ENCODE measurements at places on chromosomes 4 and X. TPM values are rescaled to one million over a fixed set of nuclear protein-coding genes. Genes with fewer than 3 reads are reported as not detected.

DTHD1 gene
- total RNA-seq = 7.9 TPM

HSD17B13 gene
- total RNA-seq = 1.9 TPM

ACSL4 gene
- 64.0 TPM for total RNA-seq

NEUROG2 gene
- total RNA-seq = 2.2 TPM

HPSE gene
- 2.9 TPM for total RNA-seq

- DNase-seq = no peak
These were observed 35.5 kb downstream of the NCAPG start for GRCh38 chr4:17846266-17846665.

DNA sequence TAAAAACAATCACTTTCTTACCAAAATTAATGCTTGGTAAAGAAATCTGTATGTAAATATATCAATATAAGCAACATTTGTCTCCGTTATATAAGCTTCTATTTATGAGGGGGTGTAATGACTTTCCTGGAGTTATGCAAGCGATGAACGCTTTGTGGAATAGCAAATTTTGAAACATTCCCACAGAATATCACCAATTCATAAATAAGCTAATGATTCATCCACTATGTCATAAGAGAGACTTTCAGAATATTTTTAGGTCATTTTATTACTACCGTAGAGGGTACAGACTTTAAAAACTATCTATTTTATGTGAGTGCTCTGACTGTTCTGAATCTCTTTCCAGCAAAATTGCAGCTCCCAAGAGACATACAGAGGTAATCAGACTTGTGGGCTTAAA, 179.5 kb upstream of the FTHL17 start:
- no peak for DNase-seq

- DNase-seq = no peak
These were observed 7.6 kb downstream of the UGT8 start for GRCh38 chr4:114606245-114606644.

DNA sequence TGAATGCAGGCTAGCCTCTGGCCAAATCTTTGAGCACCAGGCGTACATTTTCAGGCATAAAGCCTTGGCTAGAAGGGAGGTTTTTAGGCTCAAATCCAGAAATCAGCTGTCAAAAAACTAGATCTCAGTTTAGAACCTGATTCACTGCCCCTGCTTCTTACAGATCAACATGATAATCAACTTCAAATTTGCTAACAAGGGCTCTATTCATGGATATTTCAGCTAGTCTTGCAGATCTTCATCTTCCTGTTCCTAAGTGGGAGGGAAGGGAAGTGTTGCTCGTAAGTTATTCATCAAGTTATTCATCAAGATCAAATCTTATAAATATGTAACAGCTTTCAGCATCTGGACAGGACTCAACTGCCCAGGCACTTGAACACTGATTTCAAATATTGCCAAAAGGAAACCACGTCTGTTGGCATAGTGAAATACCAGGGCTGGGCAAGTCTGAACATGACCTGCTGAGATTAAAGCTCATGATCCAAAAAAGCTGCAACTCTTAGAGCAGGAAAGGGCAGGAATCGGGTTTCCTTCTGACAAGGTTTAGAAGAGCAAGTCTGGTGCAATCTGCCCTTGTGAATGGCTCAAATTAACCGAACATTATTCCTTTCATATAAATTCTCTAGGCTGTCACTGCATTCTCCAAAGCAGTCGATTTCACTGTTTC, 200.3 kb downstream of the PDGFC start:
- peak; percentile 87 for DNase-seq

GRCh38 chr4:78756137-78756536, 20.0 kb upstream of the BMP2K start:
- DNase-seq = no peak

DNA sequence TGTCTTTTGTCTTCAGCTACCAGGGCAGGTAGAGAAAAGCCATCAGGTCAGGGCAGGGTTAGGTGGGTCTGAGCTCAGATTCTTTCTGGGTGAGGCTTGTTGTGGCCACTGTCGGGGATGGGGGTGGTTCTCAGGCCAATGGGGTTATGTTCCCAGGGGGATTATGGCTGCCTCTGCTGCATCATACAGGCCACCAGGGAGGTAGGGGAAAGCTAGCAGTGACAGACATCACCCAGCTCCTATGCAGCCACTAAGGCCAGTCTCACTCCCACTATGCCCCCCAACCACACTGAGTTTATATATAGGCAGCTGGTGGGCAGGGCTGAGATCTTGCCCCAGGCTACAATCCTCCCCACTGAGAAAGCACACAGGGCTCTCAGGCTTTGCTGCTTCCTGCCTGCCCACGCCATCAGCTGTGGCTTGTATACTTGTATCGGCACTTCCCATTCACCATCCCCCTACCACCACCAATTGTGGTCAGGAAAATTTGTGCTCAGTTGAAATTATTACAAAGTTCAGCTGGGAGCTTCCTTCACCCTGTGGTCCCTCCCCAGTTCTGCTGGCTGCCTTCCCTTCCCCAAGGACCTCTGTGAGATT, 72.6 kb upstream of the PTPN13 start:
- no peak for DNase-seq

GRCh38 chr4:150679018-150679764, 97.2 kb downstream of the MAB21L2 start:
- peak; percentile 24 for DNase-seq

DNA sequence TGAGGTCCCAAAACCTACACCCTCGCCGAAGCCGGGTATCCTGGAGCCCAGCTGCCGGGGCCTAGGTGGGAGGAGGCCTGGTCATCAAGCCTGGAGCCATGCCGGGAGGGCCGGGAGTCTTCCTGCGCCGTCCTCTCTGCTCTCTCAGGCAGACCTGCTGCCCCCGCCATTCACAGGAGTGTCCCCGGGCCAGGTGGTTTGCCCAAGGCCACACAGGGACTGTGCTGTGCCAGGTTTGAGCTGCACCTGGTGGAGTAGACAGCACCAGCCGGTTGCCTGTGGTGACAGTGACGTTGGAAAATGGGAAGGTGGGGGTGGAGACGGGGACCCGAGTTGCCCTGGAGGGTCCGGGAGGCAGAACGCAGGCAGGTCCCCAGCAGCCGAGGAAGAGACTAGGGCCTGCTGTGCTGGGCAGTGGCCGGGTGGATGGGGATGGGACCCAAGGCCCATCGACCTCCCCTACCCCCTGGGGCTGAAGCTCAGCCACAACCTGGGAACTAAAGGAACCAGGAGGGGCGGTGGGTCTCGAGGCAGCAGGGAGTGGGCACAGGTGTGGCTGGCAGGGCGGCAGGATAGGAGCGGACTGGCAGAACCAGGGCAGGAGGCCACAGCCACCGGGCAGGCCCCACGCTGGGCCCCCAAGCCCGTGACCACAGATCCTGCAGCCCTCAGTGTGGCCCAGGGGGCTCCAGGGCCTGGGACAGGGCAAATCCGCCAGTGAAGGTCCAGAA, 9.5 kb downstream of the DOK7 start:
- no peak for DNase-seq

DNA sequence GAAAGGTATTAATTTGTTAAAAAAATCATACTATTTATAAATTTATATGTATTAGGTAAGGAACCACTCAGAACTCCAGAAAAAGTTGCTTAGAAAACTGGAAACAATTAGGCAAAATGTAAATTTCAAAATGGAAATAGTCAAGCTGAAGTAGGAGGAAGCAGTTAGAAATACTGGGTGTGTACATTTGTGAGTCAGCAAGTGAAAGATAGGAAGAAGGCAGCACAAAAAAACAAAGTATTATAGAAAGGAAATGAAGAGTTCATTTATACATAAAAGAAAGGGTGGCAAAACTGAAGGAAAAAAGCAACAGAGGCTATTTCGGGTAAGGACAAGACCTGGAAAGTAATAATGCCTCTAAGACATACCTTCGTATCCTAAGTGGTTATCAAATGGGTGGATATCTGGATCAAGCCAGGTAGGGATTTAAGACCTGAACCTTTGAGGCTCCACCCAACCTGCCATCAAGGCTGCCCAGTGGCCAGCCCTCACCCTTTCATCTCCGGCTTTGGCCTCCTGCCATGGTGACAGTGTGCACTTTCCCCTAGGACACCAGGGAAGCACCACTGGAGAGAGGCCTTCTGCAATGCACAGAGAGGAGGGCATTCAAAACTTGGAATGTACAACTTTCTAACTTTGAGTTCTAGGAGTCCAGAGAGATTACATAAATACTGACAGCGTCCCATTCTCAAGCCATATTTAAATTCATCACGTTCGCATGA, at the start of gene LRRC66:
Gene LRRC66 (minus strand): TSS at position 428 of the 722 bp plus-strand sequence. CDS start 2,750 bp downstream, outside the sequence.
- DNase-seq = no peak

DNA sequence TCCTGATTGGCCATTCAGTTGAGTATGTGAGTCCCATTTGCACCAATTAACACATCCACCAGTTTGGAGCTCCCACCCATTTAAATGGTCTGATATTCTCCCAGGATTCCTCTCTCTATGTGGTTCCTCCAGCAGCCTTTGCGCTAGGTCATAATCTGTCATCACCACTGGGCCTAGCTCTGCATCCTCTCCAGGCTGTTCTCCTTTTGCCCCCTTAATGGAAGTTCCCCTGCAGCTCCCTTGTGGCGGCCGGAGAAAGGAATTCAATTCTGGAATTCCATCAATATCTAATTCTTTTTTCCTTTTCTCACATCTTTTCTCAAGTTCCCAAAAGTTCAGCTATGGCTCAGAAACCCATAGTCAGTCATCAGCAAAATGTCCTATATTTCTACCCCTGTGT, 2184.4 kb upstream of the AGA start:
- DNase-seq = no peak

GRCh38 chr4:150005537-150005936, 72.7 kb upstream of the DCLK2 start:
- DNase-seq = no peak

GRCh38 chr4:100016191-100016590, 66.1 kb upstream of the H2AZ1 start:
- no peak for DNase-seq

DNA sequence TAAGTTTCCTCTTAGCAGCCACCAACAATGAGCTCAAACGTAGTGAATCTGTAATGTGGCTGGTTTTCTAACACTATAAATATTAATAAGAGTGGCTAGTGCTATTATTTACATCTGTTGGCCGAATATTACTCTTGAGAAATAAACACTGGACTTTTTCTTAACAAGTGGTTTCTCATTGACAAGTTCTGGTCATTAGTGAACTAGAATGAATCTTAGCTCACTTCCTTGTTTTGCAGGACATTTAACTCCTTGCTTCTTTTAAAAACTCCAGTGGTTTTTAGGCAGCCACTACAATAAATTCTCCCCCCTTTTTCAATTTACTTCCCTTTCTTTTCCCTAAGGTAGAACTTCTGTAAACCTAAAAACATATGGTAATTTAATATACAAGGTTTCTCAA, 177.2 kb downstream of the ARAP2 start:
- DNase-seq = no peak

- DNase-seq = peak; percentile 54
These were observed 116.1 kb downstream of the GASK1B start for GRCh38 chr4:158056689-158057245.

Data from umbilical cord (tissue), 2 donors.